ENCODE measurements at places on chromosomes 11 and 22.

DNA sequence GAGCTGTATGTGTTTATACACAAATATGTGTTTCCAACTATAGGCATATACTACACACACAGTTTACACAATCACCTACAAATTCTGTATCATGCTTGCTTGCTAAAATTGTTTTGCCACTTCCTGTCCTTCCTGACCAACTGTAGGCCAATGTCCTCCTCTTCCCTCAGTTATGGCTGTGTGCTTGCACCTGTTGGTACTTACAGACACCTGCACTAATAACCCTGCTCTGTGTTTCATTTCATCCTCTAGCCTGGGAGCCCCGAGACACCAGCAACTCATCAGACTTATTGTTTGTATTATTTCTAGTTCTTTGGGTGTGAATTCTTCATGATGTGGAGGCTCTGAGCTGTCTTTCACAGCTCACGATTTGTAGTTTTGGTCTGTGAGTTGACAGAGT, 1.8 kb upstream of the NCF4 start:
- no peak for DNase-seq

GRCh38 chr22:39130152-39130704, 22.3 kb downstream of the CBX7 start:
- no peak for DNase-seq

- peak; percentile 52 for DNase-seq
Measured at GRCh38 chr11:128779036-128779435, 85.2 kb downstream of the FLI1 start.

DNA sequence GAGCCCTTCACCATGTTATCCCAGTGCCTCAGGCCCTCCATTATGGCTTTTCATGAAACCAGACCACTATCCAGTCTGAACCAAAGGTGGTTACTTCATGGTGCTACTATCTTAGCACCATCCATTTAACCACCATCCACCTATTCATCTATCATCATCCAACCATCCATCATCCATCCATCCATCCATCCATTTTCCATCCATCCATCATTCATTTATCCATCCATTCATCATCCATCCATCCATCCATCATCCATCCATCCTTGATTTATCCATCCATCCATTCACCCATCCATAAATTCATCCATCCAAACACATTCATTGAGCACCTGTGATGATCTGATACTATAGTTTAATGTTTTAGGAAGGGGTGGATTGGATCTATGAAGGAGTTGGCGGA, 93.5 kb downstream of the CCDC81 start:
- DNase-seq: no peak

DNA sequence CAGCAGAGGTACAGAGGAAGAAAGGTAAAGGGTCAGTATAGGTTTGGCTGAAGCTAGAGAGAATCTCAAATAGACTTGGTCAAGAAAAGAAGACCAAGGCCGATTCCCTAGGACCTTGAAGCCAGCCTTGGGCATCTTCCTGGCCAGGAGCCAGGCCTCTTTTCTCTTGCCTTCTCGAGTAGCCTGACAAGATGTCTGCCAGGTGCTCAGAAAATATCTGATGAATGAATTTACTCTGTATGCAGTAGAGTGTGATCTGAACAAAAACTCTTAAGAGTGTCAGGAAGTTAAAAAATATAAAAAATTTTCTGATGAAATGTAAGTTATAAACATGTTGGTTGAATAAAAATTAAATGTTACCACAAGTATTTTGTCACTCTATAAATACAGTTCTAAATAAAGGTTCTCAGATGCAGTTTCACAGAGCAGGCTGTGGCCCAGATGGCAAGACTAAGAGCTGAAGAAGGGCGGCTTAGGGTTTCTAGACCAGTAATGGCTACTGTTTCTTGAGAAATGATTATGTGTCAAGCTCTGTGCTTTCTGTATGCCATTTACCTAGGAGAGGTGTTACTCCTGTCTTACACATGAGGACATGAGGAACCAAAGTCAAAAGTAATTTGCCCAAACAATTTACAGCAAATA, 98.1 kb downstream of the ATXN10 start:
- DNase-seq: no peak

DNA sequence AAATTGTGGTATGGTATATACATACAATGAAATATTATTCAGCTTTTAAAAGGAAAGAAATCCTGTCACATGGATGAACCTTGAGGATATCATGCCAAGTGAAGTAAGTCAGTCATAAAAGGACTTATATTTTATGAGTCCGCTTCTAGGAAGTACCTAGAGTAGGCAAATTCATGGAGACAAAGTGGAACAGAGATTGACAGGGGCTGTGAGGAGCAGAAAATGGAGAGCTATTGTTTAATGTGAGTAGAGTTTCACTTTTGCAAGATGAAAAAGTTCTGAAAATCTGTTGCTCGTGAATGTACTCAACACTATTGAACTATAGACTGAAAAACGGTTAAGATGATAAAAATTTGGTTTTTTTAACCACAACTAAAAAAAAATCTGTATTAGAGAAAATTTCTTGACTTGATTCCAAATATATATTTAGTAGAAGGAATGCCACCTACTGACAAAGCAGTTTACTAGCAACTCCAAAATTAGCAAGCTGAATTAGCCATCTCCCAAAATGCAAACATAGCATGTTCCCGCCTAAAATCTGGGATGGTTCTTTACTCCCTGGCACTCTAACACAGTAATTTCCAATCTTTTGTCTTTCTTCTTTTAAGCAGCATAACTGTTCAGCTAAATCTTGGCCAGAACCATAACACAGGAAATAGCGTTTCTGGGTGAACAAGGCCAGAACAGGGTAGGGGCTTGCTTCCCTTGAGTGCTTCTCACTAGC, 1.5 kb downstream of the UFD1 start:
- DNase-seq: no peak

GRCh38 chr22:49962751-49963646, 2.4 kb downstream of the PIM3 start:
- no peak for DNase-seq

Measured in brain microvascular endothelial cell (primary cell).